ENCODE measurements at places on chromosomes 1 and 21. TPM values are rescaled to one million over a fixed set of nuclear protein-coding genes. Genes with fewer than 3 reads are reported as not detected.

GRCh38 chr1:53552981-53553733 is 94.0 kb downstream of the DMRTB1 start:
- no peak for DNase-seq

DNA sequence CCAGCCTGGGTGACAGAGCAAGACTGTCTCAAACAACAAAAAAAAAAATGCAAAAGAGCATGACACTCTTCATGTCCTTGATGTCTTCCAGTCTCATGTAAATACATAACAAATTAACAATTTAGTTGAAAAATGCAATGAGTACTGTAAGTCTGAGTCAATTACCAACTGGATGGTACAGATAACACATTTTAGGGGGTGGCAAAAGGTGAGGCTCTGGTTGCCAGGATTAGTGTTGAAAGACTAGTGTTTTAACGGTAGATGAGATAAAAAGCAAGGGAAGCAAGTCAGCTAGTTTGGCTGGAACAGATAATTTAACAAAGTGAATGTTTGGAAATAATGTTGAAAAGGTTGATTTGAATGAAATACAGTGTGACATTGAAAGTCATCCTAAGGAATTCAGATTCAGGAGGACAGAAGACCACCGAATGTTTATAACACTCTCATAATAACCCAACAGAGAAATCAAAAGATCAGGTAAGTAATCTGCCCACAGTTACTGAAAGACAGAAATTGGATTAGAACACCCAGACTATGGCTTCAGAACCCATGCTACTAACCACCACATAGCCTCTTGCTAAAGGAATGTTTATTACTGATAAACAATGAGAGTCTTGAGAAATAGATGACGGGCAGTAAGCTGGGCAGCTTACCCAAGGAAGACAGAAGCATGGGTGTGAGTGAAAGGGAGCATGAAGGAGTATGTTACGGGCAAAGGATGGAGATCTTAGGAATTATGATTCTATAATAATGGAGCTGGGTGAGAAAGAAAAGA is 312.4 kb downstream of the HMCN1 start:
- DNase-seq, result no peak

DNA sequence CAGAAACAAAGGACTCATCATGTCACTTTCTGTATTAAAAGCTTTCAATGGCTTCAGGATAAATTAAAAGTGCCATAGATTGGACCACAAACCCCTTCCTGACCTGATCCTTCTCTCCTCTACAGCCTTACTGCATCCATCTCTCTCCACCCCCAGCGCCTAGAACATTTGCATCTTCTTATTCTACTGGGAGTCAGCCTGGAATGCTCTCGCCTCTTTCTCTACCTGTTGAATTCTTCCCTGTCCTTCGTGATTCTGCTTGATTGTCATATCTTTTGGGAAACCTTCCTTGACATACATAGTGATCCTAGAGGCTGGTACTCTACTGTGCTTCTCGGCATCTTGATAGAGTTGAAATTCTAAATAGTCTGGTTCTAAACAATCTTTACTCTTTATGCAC is 332.0 kb upstream of the PBX1 start:
- no peak for DNase-seq

DNA sequence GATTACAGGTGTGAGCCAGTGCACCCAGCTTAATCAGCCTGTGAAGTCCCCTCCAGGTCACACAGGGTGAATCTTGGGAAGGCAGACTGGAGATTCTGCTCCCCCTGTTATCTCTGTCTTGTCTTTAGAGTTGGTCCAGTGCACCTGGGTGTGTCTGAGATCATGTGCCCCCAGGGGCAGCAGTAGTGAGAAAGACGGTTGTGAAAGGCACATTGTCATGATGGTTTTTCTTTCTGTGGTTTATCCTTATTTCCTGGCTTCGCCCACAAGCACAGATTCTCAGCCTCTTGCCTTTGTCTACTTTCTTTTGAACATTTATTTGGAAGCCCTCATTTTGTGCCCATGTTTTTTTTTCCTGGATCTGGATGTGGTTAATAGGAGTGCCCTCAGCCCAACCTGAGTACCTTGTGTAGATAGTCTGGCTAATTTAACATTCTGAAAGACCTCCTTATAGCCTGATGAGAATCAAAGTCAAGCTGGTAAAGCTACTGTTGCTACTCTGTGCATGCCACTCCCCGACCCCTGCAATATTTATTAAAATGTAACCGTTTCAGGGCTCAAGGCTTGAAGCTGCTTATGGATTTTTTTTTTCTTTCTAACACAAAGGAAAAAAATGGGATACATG is 23.7 kb downstream of the UCK2 start:
- DNase-seq, result peak; percentile 47

- peak; percentile 57 for DNase-seq
Observed at GRCh38 chr1:10399444-10399941, 629 bp downstream of the PGD start.

DNA sequence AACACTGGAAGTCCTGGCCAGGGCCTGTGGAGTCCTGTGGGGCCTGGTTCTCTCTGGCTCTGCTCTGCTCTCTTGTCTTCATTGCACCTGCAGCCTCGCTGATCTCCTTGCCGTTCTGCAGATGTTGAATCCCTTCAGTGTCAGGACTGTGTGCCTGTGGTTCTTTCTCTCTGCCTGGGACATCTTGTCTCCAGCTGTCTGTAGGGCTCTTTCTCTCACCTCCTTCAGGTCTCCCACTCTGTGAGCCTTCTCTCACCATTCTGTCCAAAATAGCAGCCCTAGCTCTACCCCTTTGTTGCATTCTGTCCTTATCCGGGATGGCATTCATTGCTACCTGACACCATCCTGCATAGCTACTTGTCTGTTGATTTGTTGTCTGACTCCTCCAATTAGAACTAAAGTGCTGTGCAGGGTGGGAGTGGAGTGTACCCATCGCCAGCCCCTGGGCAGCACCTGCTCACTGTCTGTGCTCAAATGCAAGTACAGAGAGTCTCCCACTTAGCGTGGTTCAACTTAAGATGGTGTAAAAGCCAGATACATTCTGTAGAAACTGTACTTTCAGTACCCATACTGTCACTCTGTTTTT is 8.9 kb downstream of the PGBD2 start:
- no peak for DNase-seq

DNA sequence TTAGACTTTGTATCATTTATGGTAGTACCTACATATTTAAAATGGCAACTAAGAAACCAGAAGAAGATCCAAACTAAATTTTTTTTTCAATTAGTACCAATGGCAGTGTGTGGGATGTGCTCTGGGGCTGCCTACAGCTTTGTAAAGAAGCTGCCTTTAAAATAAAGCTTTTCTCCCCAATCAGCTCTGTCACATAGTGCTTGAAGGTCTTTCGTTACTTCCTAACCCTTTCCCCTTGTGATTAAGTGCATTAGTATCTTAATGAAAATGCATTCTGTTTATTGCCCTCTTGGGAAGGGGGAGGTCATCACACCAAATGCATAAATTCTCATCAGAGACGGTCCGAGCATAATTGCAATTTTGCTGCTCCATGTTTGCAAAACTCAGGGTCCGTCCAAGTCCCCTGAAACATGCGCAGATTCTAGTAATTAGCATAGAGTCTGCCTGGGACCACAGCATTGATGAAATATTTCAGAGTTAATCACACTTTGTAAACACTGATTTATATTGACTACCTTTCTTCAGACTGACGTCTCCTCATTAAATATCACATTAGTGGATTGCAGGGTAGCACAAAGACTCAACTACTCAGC is 71.3 kb downstream of the ESRRG start:
- no peak for DNase-seq

DNA sequence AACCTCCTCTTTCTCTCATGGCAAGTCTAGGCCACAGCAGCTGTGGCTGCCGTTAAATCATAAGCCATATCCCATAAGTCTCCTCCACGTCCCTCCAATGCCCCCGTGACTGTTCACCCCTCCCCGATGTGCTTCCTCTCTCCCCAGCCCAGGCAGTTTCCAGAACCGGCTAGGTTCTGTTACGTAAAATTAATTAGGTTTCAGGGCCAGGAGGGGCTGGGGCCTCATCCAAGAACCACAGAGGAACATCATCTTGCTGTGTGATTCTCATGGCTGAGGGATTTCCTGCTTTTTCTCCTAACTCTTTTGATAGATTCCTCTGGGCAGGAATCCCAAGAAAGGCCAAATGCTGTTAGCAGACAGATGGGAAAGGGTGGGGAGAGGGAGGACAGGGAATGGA is 141.8 kb upstream of the AJAP1 start:
- DNase-seq, result no peak

DNA sequence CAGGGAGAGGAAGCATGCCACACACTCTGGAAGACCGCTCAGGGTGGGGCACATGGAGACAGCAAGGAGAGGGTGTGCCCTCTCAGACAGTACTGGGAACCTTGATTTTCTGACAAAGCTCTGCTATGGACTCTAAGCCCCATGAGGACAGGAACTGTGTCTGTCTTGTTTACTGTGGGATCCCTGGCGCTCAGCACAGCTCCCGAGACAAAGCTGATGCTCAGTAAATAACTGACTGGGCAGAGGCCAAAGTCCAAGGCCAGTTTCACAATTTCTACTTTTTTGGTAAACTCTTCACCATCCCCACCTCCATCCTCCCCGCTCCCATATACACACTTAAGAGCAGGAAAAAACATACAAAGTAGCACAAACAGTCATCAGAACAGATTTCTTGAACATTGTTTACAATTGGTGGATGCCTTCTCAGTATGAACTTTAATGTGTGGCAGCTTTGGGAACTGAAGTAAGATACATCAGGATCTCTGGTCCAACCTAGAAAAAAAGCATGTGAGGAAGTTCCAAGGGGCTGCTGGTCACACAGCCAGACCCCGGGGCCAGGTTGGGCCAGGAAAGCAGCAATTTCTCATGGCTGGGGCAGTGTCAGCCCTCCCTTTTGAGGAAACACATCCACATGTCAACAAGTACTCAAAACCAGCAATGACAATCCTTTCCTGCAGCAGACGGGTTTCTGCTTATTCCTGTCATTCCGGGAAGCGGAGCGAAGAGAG is 5.6 kb upstream of the AHCYL1 start:
- no peak for DNase-seq

GRCh38 chr1:219312967-219313366 is 139.3 kb downstream of the LYPLAL1 start:
- DNase-seq, result peak; percentile 26

DNA sequence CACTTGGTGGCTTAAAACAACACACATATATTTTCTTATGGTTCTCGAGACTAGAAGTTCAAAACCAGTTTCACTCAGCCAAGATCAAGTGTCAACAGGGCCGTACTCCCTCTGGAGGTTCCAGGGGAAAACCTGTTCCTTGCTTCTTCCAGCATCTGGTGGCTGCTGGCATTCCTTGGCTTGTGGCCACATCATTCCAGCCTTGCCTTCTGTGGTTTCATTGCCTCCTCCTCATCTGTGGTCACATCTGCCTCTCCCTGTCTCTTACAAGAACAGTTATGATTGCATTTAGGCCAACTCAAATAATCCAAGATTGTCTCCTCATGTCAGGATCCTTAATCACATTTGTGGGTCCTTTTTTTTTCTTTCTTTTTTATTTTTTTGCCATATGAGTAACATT is 240.7 kb upstream of the HOOK1 start:
- DNase-seq, result peak; percentile 98

DNA sequence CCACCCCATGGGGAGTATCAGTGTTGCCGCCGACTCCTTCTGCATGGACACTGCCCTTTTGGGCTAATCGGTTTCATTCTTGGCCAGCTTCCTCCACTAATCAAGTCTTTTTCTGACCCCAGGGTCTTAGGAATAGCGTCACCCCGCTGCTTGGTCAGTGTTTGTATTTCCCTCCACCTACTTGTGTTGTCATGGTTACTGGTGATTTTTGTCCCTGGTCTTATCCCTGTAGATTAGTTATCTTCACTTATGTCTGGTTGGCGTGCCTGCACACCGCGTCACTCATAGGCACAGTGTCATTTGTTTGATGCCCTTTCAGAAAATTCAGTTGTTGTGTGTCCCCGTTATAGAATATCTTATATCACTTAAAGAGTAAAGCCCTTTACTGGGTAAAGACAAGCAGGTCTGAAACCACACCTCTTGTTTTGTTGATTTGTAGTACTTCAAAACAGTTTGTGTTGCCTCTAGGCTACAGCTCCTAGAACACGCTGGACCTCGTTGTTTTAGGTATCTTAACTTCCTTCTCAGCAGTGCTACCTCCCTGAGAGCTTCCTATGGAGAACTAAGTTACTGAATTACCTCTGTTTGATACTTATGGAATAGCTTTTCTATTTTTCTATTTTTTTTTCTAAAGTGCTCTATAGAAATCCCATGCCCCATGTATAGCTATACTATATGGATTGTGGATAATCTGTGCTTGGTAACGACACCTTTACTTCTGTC is 868 bp downstream of the PPP1R12B start:
- peak; percentile 53 for DNase-seq

GRCh38 chr1:186059311-186059710 is 315.7 kb downstream of the TPR start:
- no peak for DNase-seq

DNA sequence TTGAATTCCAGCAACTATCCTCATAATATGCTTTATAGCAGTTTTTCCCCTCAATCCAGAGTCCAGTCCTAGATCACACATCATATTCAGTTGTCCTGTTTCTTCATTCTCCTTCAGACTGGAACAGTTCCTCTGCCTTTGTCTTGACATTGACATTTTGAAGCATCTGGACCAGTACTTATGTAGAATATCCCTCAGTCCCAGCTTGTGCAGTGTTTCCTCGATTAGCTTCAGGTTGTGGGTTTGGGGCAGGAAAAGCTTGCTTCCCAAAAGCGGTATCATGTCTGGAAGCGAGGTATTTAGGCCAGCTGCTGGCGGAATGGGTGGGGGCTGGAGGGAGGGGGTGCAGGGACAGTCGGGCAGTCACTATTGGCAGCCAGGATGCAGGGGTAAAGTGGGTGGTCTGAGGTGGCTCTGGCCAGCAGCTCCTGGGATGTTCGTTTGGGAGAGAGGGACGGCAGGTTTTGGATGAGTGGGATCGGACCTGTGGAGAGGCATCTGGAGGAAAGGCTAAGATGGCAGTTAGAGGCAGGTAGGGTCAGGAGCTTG is 6.5 kb downstream of the THEMIS2 start:
- DNase-seq, result peak; percentile 86

Gene SPRR2B
- total RNA-seq, result not detected

Gene FASLG
- not detected for total RNA-seq

Gene PDPN
- 0.99 TPM for total RNA-seq

Gene TIMM17A
- 38.9 TPM for total RNA-seq

Gene HSF2BP
- 3.2 TPM for total RNA-seq

Gene TOMM40L
- 12.0 TPM for total RNA-seq

Gene KIF26B
- total RNA-seq, result 0.83 TPM

Gene SV2A
- 4.0 TPM for total RNA-seq
